Stimulated activated naive CD4-positive, alpha-beta T cell (primary cell): ENCODE measurements at places on chromosomes 3 and 15.

- no peak for DNase-seq
These were observed 47.6 kb downstream of the RAP2B start for GRCh38 chr3:153209596-153209995.

DNA sequence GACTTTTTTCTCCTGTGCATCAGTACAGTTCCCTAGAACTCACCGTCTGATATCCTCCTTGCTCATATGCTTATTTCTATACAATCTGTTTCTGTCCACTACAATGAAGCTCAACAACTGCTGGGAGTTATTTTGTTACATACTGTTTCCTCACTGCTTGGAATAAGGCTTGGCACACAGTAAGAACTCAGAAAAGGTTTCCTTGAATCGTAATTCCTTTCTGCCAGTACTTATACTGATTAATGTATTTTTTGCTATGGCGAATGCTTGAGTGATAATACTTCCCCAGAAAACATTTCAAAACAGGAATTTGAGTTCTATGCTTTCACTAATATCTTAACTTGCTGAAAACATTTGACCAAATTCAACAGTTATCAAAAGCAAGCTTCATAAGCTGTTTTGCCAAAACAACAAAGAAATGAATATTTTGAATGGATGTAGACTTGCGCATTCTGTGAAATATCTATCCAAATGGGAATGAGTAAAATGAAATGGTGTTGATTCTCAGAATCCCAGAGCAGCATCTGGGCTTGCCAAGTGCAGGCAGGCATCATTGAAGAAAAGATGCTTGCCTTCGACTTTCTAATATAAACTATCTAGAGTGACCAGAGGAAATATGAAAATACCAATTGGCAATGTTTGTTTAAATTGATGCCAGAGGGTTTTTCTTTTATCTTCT is 286.3 kb downstream of the RAP2B start:
- no peak for DNase-seq

DNA sequence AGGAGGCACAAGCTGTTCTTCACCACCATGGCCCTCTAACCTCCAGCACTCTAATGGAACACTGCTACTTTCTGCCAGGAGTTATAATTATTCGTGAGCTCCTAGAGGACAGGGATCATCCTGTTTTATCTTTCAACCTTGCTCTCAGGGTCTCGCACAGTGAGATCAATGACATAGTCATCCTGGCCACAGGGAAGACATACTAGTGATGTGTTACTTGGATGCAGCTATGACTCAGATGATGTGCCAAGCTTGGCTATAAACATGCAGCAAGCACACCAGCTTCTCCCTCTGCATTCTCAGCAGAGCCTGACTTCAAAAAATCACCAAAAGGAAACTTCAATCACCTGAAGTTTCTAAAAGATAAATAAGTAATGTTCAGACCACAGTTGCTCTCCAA is 203.8 kb upstream of the HES1 start:
- no peak for DNase-seq

DNA sequence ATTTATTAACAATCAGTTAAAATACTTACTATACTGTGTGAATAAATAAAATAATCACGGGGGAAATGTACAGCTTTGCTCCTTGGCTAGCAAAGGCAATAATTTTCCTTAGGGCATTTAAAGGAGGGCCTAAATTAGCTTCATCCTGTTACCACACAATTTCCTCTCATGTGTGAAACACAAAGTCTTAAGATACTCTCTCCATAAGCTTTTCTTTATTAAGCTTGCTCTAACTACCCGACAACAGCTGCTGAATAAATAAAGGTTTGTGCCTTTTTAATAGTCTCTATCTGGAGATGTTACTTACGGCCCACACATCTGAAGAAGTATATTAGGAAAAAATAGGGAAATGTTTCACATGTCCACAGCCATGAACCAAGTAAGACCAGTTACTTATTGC is 29.7 kb downstream of the ZNF106 start:
- DNase-seq, result no peak

- DNase-seq, result no peak
These were observed 58.5 kb downstream of the LIPC start for GRCh38 chr15:58490086-58490887.

DNA sequence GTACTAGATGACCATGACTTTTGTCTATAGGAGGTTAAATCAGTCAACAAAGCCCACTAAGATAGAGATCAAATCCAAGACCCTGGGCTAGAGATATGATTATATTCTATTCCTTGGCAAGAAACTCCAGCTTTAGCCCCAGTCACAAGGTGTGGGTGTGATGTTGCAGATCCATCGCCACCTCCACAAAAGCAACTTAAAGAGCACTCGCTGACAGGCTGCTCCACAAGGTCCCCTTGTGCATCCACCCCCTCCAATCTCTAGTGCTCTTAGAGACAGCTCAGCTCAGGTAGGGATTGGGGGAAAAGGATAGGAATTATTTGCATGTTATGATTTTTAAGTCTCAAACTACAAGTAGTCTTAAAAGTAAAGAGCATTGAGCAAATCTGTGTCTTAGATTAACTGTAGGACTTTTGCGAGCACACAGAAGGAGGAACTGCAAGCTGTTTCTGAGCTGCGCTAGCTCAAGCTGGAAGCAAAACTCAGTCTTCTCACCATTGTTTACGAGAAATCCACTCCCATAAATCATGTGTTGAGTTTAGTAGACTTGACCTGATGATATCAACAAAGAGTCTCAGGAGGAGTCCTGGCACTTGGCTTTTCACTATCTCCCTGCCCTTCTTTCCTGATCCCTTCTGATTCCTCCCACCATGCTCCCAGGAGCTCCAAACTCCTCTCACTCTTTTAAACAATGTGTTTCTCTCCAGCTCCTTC is 177.6 kb downstream of the STAC start:
- no peak for DNase-seq

- DNase-seq, result no peak
These were observed 147.5 kb downstream of the FILIP1L start for GRCh38 chr3:99966662-99967416.

DNA sequence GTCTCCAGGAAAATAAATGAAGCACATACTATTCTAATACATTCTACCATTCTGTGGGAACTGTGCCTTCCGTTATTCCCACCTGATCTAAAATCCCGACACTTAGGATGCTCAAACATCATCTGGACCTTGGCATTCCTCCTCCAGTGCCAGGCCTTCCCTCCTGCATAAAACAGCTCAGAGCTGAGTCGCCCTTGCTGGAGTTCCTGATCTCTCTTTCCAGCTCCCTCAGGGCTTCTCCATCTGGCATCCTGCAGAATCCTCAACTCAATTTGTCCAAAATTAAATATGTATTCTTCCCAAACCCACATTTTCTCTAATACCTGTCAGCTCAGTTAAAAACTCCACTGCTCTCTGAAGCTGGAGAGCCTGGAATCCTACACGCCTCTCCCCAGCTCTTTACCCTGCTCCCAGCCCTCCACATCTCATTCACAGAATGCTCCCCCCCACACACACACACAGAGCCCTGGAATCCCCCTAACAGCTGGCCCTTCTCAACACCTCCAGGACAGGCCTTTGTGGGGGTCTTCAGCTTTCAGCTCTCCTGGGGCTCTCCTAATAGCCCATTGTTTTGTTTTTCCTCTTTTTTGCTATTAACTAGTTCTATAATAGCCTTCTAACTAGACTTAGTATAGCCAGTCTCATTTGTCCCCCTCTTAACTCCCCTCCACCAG is 78.5 kb downstream of the HMG20A start:
- no peak for DNase-seq

DNA sequence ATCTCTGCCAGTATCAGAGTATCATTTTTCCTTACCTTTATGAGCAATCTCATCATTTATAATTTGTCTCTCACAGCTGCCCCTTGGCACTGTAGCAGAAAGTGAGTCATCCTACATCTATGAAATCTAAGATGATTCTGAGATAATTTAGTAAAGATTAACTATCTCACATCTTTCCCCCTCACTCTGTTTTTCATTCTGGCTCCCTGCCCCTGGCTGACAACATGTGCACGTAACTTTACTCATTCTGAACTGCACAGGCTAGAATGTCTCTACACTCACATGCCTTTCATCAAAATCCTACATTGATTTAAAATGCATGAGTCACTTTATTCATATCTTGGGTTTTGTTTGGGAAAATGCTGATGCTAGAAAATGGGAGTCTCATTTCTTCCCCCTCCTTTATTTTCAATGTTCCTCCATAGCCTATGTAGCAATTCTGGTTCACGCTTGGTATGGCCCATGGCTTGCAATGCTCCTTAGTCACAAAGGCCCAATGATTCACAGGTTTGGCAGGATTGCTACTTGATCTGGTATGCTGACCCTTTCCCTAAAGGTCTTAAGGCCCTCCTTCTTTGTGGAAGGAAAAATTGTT is 838.5 kb downstream of the TUSC7 start:
- DNase-seq, result no peak

DNA sequence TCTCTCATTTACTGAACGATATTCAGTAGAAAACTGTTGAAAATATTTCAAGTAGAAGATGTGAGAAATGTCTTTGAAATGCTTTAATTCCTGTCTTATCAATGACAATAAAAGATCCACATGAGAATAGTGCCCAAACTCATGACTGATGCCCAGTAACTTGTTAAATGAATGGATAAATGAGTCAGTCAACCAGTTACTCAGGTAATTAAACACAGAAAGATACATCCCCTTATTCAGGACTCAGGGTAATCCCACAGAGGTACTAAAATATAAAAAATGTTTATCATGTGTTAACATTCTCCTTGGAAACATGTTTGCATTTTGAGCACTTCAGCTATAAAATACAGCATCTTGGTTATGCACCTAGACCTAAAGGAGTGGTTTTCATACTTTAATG is 169.5 kb downstream of the MBNL1 start:
- no peak for DNase-seq

DNA sequence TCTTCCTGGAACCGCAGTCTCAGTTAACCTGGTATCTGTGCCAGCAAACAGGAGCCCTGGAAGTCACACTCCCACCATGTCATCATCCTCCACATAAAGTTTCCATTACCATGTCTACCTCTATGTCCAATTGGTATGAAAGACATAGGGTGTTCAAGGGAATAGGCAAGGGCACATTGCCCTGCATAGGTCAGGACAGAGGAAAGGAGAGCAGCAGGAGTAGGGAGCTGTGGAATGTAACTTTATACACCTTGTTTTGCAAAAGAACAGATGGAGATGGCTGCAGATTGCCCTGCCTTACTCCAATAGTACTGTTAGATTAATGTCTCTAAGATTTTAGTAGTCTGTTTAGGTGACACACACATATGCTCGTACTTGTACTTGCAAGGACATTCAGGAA is 1056.4 kb downstream of the NTRK3 start:
- no peak for DNase-seq

GRCh38 chr3:129616713-129617112 is 10.2 kb upstream of the PLXND1 start:
- DNase-seq, result no peak

DNA sequence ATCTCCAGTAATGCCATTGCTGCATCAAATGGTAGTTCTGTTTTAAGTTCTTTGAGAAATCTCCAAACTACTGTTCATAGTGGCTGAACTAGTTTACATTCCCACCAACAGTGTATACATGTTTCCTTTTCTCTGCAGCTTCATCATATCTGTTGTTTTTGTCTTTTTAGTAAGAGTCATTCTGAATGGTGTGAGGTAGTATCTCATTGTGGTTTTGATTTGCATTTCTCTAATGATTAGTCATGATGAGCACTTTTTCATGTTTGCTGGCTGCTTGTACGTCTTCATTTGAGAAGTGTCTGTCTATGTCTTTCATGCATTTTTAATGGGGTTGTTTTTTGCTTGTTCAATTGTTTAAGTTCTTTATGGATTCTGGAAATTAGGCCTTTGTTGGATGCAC is 10.2 kb upstream of the GCSAM start:
- no peak for DNase-seq

- no peak for DNase-seq
These were observed 940.9 kb downstream of the OTOL1 start for GRCh38 chr3:162437480-162437879.

- DNase-seq, result no peak
These were observed 64.5 kb downstream of the FEM1B start for GRCh38 chr15:68341760-68342725.

DNA sequence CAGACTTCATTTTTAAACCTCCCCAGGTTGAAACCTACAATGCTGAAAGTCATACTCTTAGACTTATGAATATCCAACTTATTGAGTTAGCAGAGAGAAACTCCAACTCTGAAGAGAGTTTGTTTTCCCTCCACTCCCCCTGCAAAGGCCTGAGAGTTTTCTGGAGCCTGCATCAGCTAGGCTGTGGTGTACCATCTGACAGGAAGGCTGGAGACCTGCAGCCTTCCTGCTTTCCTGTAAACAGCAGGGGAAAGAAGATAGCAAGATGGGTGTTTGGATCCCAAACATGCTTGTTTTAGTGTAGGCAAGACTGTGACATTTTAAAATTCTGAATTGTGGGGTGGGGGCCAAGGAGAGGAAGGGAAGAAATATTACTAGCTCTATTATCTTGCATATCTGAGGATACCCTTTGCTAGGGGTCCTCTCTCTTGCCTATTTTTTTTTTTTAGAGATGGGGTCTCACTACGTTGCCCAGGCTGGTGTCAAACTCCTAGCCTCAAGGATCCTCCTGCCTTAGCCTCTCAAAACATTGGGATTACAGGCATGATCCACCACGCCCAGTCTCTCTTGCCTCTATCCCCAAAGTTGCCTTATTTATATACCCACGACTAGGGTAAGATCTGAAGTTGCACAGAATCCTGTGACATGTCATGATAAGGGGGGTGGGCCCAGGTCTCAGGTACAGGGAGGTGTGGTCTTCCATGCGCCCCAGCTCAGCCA is 51.0 kb upstream of the USP3 start:
- no peak for DNase-seq

- no peak for DNase-seq
These were observed 16.3 kb upstream of the LCTL start for GRCh38 chr15:66581972-66582537.

DNA sequence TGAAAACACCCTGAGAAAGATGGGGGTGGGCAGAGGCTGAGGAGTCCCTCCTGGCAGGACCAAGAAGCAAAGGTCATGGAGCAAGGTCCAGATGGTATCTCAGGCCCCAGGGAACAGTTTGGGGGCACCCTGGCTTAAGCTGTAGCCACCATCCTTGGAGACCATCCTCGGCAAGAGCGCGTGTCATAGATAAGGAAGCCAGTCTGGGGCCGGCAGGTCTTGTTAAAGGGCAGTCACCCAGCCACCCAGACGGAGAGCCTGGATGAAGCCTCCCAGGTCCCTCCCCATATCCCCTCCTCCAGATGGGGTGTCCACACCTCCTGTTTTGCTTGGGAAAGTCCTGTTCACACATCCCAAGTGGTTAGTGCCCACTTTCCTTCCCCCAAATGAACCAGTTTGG is 191.1 kb downstream of the KLF13 start:
- DNase-seq, result no peak

- no peak for DNase-seq
These were observed 80.9 kb upstream of the FAM98B start for GRCh38 chr15:38373016-38373415.

- DNase-seq, result no peak
These were observed 470.9 kb downstream of the RBMS3 start for GRCh38 chr3:29751647-29752314.

DNA sequence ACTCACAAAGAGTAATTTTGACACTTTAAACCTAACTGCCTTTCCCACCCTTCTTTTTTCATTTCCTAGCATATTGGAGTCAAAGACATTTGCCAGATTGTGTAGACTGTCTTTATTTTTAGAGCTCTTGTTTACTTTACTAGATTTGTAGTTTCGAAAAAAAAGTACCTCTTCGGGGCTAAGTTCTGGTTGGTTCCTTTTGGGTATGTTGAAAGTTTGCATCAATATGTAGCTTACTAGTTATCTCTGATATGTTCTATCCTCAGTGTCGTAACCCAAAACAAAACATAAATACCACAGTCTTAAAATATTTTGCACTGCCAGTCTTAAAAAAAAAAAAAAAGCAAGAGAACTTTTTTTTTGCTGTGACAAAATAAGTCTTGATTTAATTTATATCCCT is 52.2 kb downstream of the REC114 start:
- no peak for DNase-seq

- DNase-seq, result no peak
These were observed 404.7 kb upstream of the UBE2E2 start for GRCh38 chr3:22798461-22798860.
